ENCODE measurements at places on chromosomes 5 and 9.

GRCh38 chr5:38029397-38030065 lies 189.7 kb upstream of the GDNF start:
- no peak overlapping the region for H3K27ac ChIP-seq
- no peaks in the 10 kb centered on the region for H3K36me3 ChIP-seq
- peaks cover 15% of the 10 kb centered on the region for H3K27me3 ChIP-seq
- H3K4me3 ChIP-seq, result no peak overlapping the region

DNA sequence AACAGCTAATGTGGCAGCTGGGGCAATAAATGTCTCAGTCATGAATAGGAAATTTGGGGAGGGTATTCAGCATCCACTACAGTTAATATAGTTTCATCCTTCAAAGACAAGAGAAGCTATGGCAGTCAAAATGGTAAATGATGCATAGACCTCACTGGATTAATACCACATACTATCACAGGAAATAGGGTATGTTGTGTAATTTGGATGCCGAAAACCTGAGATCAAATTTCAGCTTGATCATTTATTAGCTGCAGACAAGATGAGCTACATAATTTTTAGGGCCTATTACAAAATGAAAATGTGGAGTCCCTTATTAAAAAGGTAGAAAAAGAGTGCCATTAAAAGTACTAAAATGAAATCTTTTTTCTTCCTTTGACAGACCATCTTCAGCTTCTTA lies 112.6 kb upstream of the MTAP start:
- no peak overlapping the region for H3K4me3 ChIP-seq
- DNase-seq, result no peak
- H3K4me1 ChIP-seq, result peaks cover 11% of the 10 kb centered on the region
- no peaks in the 10 kb centered on the region for H3K36me3 ChIP-seq
- H3K27ac ChIP-seq, result no peak overlapping the region
- no peaks in the 10 kb centered on the region for H3K27me3 ChIP-seq

- no peak overlapping the region for H3K27ac ChIP-seq
- H3K4me1 ChIP-seq, result peaks cover 5% of the 10 kb centered on the region
- no peaks in the 10 kb centered on the region for H3K36me3 ChIP-seq
- no peak overlapping the region for H3K4me3 ChIP-seq
- peaks cover 78% of the 10 kb centered on the region for H3K27me3 ChIP-seq
These were observed 131.9 kb downstream of the MRPL36 start for GRCh38 chr5:1667648-1668140.

DNA sequence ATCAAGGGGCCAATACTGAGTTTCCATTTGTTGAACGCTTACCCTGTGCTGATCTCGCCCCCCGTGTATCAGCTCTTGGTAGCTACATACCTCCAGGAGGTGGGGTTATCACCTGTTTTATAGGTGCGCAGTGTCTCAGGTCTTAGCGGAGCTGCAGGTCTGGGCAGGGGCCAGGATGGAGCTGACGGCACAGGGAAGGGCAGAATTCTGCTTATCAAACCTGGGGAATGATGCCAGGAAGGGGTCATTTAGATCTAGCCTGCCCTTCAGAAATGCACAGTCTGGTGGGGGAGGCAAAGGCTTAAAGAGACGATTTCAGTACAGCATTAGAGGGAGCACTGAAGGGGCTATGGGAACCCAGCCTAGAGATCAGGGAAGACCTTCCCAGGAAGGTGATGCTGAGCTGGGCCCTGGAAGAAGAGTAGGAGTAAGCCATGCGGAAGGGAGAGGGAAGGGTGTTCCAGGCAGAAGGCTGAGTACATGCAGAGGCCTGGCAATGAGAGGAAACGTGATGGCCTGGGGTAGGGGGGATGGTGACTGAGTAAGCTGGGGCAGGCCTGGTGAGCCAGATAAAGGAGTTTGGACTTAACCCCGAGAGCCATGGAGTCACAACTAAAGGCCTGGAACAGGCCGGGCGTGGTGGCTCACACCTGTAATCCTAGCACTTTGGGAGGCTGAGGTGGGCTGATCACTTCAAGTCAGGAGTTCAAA lies 31.5 kb downstream of the OLFML2A start:
- DNase-seq, result no peak
- no peak overlapping the region for H3K27ac ChIP-seq
- H3K4me3 ChIP-seq, result no peak overlapping the region
- peaks cover 28% of the 10 kb centered on the region for H3K36me3 ChIP-seq
- H3K4me1 ChIP-seq, result peaks cover 29% of the 10 kb centered on the region
- H3K27me3 ChIP-seq, result no peaks in the 10 kb centered on the region

- no peaks in the 10 kb centered on the region for H3K27me3 ChIP-seq
- DNase-seq, result no peak
- peaks cover 50% of the 10 kb centered on the region for H3K36me3 ChIP-seq
- no peak overlapping the region for H3K27ac ChIP-seq
- H3K4me3 ChIP-seq, result no peak overlapping the region
- H3K4me1 ChIP-seq, result peaks cover 33% of the 10 kb centered on the region
These were observed 99.8 kb upstream of the SARDH start for GRCh38 chr9:133837627-133838597.

- peak overlapping the region; percentile 89 for H3K27ac ChIP-seq
- no peak for DNase-seq
- peaks cover 70% of the 10 kb centered on the region for H3K36me3 ChIP-seq
- H3K27me3 ChIP-seq, result no peaks in the 10 kb centered on the region
These were observed 7.0 kb downstream of the TGFBI start for GRCh38 chr5:136035837-136036236.

DNA sequence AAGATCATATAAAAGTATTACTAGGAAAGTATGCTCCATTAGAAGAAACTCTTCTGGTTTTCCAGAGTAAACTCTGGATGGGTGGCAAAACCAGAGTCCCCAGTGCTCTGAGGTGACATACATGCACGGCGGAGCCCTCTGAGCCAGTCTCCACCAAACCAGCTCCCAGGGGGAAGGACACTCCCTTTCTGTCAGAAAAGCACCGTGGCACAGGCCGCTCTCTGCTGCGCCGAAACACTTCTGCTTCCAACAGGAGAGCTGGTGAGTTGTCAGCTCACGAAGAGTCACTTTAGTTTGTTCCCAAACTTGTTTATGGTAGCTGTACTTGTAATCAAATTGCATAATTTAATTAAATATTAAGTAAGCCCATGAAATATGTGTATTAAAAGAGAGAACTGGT lies 184.6 kb downstream of the CDK5RAP2 start:
- H3K27me3 ChIP-seq, result no peaks in the 10 kb centered on the region
- H3K27ac ChIP-seq, result no peak overlapping the region
- peaks cover 22% of the 10 kb centered on the region for H3K4me1 ChIP-seq
- H3K36me3 ChIP-seq, result peaks cover 32% of the 10 kb centered on the region
- DNase-seq, result no peak
- H3K4me3 ChIP-seq, result no peak overlapping the region

DNA sequence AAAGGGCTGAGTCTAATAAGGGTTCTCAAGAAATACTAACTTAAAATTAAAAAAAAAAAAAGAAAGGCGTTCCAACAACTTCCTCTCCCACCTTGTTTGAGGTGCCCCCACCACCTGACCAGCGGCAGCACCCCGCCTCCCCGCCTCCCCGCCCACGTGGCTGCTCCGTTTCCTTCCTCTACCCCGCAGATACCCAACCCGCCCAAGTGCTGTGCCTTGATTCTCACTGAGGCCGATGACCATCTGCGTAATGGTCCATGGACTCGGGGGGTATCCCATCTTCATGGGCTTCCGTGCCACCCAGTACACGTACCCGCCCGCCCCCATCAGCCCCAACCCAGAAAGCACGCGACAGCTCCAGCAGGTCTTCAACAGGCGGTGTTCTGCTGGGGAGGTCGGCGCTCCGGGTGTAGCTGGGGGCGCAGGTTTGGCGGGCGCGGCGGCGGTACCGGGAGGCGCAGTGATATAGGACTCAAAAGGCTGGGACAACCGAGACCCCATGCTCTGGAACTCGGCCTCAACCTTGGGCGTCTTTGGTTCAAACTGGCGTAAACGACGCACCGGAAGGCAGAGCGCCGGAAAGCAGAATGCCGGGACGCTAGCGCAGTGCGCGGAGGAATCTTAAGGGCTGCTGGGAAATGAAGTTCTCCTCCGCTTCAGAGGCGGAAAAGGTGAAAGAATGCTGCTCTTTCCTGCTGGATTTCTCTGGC lies at the start of gene DMAC1:
Gene DMAC1 (minus strand): TSS at position 545 of the 710 bp plus-strand sequence. CDS start 44 bp downstream, at position 501.
- H3K36me3 ChIP-seq, result peaks cover 31% of the 10 kb centered on the region
- no peaks in the 10 kb centered on the region for H3K27me3 ChIP-seq
- peak within 1 kb of the TSS; percentile 84 for H3K4me3 ChIP-seq
- H3K27ac ChIP-seq, result peak within 1 kb of the TSS; percentile 33
- peak; percentile 81 for DNase-seq

GRCh38 chr5:8517456-8517855 lies 648.5 kb downstream of the MTRR start:
- H3K4me1 ChIP-seq, result peaks cover 3% of the 10 kb centered on the region
- H3K27ac ChIP-seq, result no peak overlapping the region
- H3K4me3 ChIP-seq, result no peak overlapping the region
- H3K27me3 ChIP-seq, result no peaks in the 10 kb centered on the region

GRCh38 chr5:142301540-142301939 lies 23.3 kb downstream of the SPRY4 start:
- no peaks in the 10 kb centered on the region for H3K27me3 ChIP-seq
- DNase-seq, result no peak

- no peaks in the 10 kb centered on the region for H3K27me3 ChIP-seq
- no peak overlapping the region for H3K27ac ChIP-seq
- no peak for DNase-seq
- H3K4me3 ChIP-seq, result no peak overlapping the region
These were observed 574.5 kb downstream of the SLCO4C1 start for GRCh38 chr5:101721543-101721942.

DNA sequence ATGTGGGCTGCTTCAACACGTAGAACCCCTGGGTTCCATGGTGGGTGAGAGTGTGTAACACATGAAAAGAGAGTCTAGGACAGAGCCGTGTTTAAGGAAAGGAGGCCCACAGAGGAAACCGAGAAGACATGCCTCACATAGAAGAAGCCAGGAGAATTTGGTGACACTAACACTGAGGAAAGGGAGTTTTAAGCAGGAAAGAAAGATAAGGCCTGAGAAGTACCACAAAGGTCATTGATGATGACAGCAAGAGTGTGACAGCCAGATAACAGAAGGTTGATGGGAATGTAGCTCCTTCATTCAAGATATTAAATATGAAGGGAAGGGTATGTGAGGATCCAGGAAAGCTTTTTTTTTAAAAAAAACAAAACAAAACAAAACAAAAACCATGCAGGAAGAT lies 72.4 kb upstream of the SPRY4 start:
- H3K27me3 ChIP-seq, result no peaks in the 10 kb centered on the region
- H3K27ac ChIP-seq, result no peak overlapping the region
- H3K4me1 ChIP-seq, result no peaks in the 10 kb centered on the region
- H3K36me3 ChIP-seq, result peaks cover 3% of the 10 kb centered on the region
- H3K4me3 ChIP-seq, result no peak overlapping the region

- no peaks in the 10 kb centered on the region for H3K4me1 ChIP-seq
- no peaks in the 10 kb centered on the region for H3K27me3 ChIP-seq
- no peaks in the 10 kb centered on the region for H3K36me3 ChIP-seq
- no peak overlapping the region for H3K4me3 ChIP-seq
- DNase-seq, result no peak
- no peak overlapping the region for H3K27ac ChIP-seq
These were observed 305.1 kb downstream of the TRPM3 start for GRCh38 chr9:70816316-70816715.

DNA sequence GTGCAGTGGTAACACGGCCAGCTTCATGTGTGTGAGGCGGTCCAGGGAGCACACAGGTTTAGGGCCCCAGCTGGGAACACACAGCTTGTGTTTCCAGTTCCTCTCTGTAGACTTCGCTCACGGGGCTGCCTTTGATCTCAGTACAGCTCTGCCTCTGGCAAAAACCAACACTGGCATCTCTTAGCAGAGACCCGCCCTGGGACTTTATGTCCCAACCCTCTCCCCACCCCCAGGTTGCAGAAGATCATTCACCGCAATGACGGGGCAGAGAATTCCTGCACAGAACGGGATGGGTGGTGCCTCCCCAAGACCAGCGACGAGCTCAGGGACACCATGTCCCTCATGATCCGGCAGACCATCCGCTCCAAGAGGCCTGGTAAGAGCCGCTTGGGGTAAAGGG lies 5.2 kb upstream of the CEL start:
- no peak overlapping the region for H3K4me3 ChIP-seq
- no peak for DNase-seq
- H3K4me1 ChIP-seq, result peaks cover 51% of the 10 kb centered on the region
- no peak overlapping the region for H3K27ac ChIP-seq
- H3K27me3 ChIP-seq, result no peaks in the 10 kb centered on the region
- H3K36me3 ChIP-seq, result peaks cover 63% of the 10 kb centered on the region

DNA sequence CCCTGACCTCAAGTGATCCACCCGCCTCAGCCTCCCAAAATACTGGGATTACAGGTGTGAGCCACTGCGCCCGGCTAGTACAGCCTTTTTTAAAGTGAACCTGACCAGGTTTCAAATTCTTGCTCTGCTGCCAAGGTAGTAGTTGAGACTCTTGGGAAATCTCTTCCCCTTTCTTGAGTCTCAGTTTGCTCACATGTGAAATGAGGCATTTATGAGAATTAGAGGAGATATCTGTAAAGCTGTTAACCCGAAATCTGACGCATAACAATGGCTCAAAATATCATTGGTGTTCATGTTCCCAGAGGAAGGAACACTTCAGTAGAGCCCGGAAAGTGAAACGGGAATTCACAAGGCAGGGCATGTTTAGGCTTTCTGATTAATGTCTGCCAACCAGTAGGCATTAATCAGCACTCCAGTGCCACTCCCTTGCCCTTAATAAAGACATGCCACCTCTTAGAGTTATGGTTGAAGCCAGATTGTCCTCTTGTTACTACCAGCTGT lies 1.5 kb downstream of the ARPC5L start:
- no peak overlapping the region for H3K27ac ChIP-seq
- no peak overlapping the region for H3K4me3 ChIP-seq
- H3K36me3 ChIP-seq, result peaks cover 27% of the 10 kb centered on the region
- DNase-seq, result no peak

- DNase-seq, result peak; percentile 87
- H3K27me3 ChIP-seq, result peaks cover 62% of the 10 kb centered on the region
- peaks cover 4% of the 10 kb centered on the region for H3K36me3 ChIP-seq
- H3K27ac ChIP-seq, result no peak overlapping the region
These were observed 5.1 kb downstream of the NRARP start for GRCh38 chr9:137296670-137297664.

DNA sequence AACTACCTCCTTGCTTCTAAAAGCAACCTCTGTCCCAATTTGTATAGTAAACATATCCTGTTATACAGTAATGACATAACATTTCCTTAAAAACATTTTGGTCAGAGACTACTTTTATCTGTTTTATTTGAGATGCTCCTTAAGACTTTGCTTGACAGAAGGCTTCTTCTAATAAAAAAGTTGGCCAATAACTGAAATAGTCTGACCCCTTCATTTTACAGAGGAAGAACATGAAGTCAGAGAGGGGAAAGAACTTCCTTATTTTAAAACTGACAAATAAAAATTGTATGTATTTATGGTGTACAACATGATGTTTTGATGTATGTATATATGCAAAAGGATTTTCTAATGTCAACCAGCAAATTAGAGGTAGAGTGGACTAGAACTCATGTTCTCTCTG lies 35.8 kb upstream of the SPARC start:
- H3K27ac ChIP-seq, result no peak overlapping the region
- H3K27me3 ChIP-seq, result no peaks in the 10 kb centered on the region
- no peaks in the 10 kb centered on the region for H3K36me3 ChIP-seq
- H3K4me3 ChIP-seq, result no peak overlapping the region
- H3K4me1 ChIP-seq, result no peaks in the 10 kb centered on the region

DNA sequence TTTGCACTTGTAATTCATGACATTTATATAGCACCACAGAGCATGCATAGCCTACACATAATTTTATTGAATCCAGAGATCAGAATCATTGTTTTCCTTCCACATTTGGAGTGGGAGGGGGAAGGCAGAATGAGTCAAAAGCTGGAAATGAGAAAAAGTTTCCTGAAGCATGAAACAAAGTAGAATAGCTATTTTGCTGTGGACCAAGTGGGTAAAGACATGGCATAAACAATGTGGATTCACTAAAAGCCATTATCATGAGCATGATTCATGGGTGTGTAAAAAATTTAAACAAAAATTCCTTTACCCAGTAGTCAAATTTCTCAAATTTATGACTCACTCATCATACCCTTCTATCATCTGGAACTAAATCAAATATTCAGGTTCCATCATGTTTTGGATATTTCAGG lies 97.9 kb downstream of the YIPF5 start:
- H3K27me3 ChIP-seq, result no peaks in the 10 kb centered on the region
- H3K4me1 ChIP-seq, result no peaks in the 10 kb centered on the region
- no peak overlapping the region for H3K4me3 ChIP-seq
- H3K27ac ChIP-seq, result no peak overlapping the region

All from mesenchymal stem cell (in vitro differentiated cells and primary cell).